ENCODE measurements at places on chromosomes 2 and 18.

DNA sequence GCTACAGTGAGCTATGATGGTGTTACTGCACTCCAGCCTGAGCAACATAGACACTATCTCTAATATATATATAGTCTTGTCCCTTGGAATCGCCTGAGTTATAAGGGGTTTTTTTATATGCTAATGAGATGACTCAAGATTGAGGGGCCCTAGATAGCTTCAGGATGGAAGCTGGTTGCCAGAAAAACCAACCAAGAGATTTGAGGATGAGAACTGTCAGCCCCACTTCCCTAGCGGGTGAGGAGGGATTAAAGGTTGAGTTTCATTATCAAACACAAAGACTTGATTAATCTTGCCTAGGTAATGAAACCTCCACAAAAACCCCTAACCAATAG is 12.6 kb upstream of the GALM start:
- DNase-seq = no peak

- no peak for DNase-seq
Measured at GRCh38 chr2:18482666-18483065, 77.8 kb downstream of the RDH14 start.

DNA sequence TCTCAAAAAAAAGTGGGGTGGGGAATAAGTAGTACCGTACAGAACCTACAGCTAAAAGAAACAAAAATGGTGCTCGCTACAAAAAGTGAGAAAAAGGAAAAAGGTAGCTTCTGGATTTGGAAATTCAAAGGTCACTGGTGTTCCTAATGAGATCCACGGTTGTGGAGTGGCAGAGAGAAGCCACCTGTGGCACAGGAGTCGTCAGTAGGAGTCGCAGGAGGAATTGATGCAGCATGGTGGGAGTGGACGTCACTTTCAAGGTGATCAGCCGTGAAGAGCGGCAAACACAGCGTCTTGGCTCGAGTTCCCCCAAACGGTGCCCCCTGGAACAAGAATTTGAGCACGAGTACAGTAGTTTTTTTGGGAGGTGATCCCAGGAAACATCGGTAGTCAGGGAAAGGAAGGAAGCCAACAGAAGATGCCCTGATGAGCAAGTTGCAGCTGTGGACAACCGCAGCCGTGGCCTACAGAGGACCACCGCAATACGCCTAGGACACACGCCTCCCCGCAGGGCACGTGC is 1.4 kb upstream of the TTL start:
- DNase-seq = no peak

DNA sequence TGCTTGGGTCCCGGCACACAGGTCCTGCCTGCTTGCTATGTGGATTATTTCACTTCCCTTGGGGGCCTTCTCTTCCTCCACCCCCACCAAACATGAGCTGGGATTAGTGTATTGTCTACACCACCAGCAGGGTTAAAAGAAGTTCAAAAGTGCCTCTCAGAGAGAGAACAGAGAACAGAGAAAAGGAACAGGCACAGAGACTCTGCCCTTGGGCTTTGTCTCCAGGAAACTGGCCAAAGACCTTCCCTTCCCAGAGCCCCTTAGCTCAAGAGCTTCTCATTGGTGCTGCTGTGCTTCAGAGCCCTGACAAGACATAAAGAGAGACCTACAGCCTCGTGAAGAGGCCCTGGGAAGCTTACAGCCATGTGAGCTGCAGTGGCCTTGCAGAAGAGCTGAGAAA is 7.1 kb upstream of the FIGLA start:
- no peak for DNase-seq

- no peak for DNase-seq
Measured at GRCh38 chr2:43305517-43305916, 79.1 kb upstream of the ZFP36L2 start.

DNA sequence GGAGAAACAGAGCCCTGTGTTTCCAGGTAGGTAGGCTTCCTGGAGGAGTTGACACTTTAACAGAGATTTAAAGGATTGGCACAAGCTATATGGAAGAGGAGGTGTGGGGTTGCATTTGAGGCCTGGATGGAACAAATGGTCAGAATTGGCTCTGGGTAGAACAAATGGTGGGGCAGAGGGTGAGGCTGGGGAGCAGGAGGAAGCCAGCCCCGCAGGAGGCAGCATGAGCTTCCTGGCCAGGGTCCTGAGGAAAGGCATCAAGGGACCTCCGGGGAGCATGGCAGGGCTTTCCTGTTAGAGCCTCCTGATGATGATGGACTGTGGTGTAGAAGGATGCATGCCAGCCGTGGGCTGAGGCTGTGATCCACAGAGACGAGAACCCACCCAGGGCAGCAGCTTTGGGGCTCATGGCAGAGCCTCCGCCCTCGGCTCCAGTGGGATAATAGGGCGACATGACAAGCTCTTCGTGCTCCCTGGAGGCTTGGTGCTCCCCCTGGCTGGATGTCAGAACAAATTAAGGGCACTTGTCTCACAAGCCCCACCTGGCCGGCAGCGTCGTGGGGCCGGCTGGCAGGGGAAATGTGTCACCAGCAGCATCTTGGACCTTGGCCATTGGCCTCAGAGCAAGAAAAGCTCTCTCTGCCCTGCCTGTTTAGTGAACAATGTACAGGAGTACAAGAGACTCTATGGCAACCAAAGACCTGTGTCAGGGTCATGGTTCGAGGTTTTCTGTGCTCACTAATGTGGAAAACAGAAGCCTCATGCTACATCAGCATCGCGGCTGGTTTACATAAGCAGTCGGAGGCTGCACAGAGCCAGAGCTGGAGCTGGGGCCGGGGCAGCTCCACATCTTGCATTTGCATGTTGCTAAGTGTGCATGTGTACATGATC is 153.5 kb downstream of the MYCN start:
- DNase-seq = no peak

- no peak for DNase-seq
Measured at GRCh38 chr18:62523631-62524439, 1.0 kb downstream of the ZCCHC2 start.

All from SW 1271 (cell line).